AG09309 (cell line): ENCODE measurements at places on chromosomes 12 and 14.

DNA sequence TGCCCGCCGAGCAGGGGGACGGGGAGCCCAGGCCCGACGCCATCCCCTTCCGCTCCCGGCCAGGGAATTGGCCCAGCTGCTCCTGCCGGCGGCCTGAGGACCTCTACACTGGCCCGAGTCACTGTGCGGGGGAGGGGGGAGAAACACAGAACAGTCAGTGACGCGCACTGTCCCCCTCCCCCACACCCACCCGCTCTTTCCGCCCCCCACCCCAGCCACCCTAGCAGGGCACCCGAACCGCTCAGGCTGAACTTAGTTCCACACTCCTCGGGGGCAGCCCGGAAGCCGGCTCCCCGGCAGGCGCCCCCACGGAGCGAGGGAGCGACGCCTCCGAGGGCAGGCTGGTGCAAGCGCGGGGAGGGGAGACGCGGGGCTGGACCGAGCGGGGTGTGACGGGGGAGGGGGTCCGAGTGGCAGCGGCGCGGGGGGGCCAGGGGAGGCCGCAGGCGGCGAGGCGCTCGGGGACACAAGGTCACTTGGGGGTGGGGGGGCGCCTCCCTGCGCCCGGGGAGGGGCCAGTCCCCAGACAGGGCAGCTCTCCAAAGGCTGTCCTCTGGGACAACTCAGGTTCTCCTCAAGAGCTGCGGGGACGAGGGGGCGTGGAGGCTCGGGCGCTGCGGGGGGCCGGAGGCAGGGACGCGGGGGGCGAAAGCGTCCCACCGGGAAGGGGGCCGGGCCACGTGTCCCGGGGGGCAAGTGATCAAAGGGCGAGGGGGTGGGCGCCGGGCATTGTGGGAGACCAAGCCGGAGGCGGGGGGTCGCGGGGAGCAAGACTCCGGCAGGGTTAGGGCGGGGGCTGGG lies 648 bp downstream of the CHD4 start:
- DNase-seq: no peak

DNA sequence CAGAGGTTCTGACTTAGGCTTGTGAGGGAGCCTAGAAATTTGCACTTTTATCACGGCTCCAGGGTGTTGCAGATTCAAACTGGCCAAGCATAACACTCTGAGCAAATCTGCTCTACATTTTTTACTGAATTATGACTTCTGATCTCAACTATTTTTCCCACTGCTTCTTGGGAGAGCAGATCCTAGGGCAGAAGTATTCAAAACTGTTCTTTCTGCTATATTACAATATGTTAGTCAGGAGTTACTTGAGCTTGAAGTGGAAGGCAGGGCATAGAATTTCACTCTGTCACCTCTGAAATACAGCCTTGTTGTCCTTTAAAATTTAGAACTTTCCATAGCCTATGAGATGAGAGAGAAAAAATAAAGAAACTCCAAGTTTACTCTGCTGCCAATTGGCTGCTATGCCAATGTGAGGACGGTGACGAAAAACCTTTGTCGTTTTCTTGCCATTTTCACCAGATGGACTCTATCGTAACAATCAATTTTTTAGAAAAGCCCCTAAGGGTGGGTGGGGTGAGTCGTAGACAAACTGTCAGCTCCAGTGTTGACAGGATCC lies 16.4 kb upstream of the KERA start:
- DNase-seq: no peak

DNA sequence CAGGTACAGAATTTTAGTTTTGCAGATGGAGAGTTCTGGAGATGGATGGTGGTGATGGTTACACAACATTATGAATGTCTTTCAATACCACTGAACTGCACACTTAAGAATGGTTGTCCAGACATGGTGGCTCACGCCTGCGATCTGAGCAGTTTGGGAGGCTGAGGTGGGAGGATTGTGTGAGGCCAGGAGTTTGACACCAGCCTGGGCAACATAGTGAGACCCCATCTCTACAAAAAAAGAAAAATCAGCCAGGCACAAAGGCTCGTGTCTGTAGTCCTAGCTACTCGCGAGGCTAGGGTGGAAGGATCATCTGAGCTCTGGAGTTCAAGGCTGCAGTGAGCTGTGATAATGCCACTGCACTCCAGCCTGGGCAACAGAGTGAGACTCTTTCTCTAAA lies 8.1 kb upstream of the USP30 start:
- DNase-seq: no peak

DNA sequence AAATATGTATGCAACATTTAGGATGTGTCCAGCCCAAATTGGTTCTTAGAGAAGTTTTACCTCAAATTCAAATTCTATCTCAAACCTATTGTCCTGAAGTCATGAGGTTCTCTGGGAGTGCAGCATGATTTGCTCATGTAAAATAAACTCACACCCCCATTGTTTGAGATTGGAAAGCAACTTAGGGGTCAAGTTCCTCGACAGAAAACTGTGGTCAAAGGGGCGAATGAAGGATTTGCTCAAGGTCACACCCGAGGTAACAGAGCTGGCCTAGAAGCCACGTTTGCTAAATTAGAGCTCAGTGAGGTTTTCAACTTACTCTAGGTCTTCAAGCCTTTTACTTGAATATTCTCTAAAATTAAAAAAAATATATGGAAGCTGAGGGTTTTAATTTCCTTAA lies 197.7 kb upstream of the GZMB start:
- no peak for DNase-seq

DNA sequence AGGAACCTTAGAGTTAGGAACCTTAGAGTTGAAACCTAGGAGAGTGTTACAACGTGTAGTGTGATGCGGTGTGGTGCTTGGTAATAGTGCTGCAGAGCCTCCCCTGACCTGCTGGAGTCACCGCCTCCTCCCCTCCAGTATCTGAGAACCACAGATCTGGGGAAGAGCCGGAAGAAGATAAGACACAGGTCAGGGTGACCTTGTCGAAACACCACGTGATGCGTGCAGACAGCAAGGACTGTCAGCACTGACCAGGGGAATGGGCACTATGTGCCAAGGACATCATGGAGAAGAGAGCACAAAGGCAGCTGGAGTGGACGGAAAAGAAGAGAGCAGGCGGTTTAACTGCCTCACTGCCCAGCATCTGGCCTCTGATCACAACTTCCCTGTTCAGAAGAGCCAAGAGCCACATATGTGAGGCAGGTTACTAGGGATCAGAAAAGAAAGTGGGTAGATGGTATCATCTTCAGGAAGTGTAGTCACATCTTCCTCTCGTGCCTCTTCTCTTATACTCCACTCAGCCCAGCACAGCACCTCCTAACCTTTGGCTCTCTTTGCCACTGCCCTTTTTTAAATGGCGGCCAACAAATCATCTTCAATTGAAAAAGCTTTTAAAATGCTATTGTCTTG lies 93.7 kb downstream of the TESC start:
- DNase-seq: no peak

- no peak for DNase-seq
Observed at GRCh38 chr12:109605016-109605415, 31.4 kb downstream of the MVK start.

DNA sequence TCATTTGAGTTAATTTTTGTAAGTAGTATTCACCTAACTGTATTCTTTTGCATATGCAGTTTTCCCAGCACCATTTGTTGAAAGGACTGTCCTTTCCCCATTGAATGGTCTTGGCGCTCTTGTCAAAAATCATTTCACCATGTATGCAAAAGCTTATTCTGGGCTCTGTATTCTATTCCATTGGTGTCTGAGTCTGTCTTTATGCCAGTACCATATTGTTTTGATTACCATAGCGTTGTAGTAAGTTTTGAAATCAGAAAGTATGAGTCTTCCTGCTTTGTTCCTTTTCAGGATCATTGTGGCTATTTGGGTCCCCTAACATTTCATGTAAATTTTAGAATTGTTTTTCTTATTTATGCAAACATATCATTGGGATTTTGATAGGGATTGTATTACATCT lies 508.7 kb upstream of the RGS6 start:
- no peak for DNase-seq

GRCh38 chr12:128586451-128587029 lies 237.2 kb downstream of the SLC15A4 start:
- no peak for DNase-seq

- DNase-seq: no peak
Observed at GRCh38 chr14:81323093-81323492, 77.0 kb downstream of the STON2 start.

DNA sequence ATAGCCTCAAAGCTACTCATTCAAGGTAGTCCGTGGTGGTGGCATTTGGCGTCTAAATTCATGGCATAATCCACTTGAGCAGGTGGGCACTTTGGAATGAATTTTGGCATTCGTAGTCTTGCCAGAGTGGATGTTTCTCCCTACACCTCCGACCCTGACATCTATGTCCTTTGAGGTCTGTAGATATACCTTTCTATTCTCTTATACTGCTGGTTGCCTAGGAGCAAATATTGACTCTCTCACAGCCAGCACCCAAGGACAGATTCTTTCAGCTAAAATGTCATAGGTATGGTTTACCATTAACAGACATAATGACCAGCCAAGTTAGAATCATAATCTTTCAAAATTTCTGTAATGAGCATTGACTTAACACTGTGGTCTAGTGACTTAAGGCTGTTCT lies 47.4 kb upstream of the FLRT2 start:
- DNase-seq: no peak

- DNase-seq: no peak
Observed at GRCh38 chr12:99157946-99158345, 489.6 kb upstream of the GARIN6 start.

DNA sequence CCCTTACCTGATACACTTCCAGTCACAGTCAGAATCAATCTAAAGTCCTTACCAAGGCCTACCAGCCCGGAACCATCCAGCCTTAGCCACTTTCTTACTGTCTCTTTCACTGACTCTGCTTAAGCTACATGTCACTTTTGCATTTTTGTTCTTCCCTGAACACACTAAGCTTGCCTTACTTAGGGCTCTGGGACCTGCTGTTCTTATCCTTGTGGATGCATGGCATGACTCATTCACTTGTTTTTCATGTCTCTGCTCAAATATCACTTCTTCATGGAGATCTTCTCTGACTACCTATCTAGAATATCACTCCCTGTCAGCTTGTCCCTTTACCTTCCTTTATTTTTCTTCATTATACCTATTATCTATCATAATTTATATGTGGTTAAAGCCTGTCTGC lies 65.6 kb upstream of the ZDHHC17 start:
- no peak for DNase-seq

DNA sequence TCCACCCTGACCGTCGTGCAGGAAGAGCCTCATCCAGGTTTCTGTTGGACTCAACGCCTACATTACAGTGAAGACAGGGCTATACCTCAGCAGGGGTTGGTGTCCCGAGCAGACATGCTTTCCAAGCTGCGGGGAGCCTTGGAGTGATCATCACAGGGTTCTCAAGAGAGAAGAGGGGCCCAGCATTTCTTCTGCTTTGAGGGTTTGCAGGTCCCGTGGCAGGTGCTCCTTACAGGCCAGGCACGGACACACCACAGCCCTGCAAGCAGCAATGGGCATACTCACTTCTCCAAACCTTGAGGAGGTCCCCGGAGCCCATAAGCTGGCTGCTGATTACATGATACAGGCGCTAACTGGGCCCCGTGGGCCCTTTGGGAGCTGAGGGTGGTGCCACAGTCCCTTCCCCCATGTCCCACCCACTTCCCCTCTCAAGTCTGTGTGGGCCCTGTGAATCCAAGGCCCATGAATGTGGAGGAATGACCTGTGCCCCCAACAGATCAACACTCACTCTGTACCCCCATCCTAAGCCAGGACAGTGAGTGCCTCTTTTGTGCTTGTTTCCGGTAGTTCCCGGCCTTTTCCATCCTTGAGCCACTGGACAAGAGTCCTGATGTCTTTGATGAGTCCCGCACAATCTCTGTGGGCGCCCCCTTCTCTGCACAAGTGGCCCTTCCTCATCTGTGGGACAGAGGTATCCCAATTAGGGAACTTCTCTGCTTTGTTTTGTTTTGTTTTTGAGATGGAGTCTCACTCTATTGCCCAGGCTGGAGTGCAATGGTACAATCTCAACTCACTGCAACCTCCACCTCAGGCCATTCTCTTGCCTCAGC lies 1.1 kb downstream of the AQP2 start:
- no peak for DNase-seq

DNA sequence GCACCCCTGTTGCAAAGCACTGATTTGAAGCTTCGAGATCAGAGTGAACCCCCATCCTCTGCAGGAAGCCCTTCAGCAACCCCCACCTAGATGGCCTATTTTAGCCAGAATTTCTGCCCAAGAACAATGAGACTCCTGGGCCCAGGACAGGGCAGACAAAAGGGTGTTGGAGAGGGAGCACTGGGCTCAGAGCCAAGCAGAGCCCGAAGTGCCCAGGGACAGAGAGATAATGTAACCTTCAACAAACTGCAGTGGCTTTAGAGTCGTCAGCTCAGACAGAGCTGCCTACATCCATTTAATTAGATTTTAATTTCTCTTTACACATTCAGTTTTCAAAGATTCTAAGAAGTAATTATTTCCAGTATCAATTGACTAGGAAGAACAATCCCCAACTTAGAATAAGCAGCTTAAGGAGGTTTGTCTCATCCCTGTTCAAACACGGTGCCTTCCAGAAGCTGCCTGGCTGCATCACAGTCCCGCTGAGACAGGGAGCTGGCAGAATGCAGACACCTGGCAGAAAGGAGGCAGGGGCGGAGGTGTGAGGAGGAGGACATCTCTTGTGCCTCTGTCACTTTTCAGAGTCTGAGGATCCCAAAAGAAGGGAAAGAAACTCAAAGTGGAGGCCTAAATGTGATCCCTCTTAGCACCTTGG lies 504.9 kb upstream of the CCDC196 start:
- no peak for DNase-seq

DNA sequence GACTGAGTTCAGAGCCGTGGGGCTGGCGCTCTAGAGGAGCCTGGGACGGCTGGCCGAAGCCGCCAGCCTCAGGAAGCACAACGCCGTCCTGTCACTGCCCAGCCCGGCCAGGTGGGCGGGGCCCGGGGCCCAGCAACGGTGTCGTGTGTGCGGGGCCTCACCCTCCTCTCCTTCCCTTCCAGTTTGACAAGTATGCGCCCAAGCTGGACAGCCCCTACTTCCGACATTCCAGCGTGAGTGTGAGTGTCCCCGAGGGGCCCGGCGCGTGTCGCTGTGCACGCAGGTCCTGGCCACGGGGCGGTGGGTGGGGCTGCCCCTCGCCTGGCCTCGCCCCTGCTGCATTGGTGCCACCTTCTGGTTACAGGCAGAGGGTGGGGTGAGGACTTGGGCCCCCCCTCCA lies 38.3 kb downstream of the LRCOL1 start:
- no peak for DNase-seq

- no peak for DNase-seq
Observed at GRCh38 chr12:102824218-102824835, 92.7 kb downstream of the PAH start.
